ENCODE measurements at places on chromosomes 7 and 10.

GRCh38 chr10:86851328-86852207 is 95.1 kb downstream of the BMPR1A start:
- DNase-seq: no peak

DNA sequence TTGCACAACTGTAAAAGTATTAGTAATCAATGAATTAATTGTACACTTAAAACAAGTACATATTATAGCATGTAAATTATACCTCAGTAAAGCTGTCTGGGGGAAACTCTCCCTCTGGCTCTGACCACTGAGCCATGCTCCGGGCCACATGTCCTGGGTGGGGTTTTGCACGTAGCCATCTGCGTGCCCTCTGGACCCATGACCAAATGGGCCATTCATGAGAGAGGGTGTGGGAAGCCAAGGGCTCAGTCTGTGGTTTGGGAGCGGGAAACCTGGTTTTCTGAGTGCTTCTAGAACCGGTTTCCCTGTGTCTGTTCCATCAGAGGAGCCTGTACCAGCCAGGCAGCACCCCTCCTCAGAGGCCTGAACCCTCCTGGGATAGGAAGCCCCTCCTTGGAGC is 143.2 kb downstream of the SH3PXD2A start:
- DNase-seq: no peak

DNA sequence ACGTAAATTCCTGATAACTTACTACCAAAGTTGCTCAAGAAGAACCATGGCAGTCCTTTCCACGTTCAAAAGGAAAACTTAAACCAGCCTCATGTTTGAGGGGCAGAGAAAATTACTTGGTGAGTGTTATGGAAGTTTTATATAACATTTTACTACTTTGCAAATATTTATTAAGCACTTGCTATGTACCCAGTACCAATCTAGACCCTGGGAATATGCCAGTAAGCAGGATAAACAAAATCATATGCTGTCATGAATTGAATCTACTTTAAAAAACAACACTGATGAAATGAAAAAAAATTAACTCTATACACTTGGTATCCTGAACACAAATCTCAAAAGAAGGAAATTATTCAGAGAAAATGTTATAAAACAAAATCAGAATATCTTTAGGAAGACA is 46.1 kb downstream of the NCAPG2 start:
- no peak for DNase-seq

GRCh38 chr10:107611115-107611514 is 446.6 kb upstream of the SORCS1 start:
- no peak for DNase-seq

GRCh38 chr10:69123306-69123746 is 652 bp upstream of the VPS26A start:
- peak; percentile 47 for DNase-seq

DNA sequence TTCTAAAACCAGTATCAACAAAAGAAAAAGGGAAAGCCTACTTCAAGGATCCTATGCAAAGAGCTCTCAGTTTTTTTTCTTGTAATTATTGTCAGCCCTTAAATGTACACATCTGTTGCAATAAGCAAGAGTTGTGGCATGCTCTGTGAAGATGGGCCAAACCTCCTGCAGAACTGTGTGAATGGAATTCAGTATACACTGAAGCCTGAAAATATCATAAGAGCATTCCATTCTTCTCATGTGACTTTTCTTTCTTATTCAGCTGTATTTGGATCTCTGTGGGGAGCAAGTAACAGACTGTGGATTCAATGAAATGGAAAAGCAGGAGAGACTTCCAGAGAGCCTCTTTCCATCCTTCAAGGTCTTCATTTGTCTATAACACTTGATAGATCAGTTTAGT is 130.7 kb downstream of the SAMD9 start:
- no peak for DNase-seq

DNA sequence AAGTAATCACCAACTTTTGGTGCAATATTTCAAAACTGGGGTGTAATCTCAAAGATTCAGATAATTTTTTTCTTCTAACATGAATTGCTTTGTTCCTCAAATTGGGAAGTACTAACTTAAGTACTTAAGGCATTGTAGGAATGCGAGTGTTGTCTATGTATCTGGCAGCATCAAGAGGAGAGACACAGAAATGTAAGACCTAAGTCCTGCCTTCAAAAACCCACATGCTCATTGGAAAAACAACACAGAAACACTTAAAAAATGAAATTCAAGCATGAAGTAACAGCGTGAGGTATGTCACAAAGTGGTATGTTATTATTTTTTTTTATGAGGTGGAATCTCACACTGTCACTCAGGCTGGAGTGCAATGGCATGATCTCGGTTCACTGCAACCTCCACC is 288.5 kb downstream of the ZEB1 start:
- no peak for DNase-seq

DNA sequence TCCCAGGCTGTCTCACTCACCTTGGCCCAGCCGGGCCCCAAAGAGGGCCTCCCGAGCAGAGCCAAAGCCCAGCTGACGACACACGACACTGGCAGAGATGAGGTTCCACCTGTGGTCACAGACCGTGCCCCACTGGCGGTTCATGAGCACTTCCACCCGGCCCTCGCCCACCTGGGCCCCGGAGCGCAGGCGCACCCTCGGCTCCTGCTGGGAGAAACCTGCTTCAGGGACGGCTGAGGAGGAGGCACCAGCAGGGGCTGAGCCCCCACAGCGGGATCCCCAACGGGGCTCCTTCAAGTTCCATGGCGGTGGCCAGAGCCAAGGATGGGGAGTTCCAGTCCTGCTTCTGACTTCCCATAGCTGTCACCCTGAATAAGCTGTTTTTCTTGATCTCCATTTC is 10.0 kb downstream of the LOXL4 start:
- DNase-seq: no peak

- DNase-seq: no peak
Measured at GRCh38 chr7:151014950-151015349, 9.3 kb downstream of the ATG9B start.

DNA sequence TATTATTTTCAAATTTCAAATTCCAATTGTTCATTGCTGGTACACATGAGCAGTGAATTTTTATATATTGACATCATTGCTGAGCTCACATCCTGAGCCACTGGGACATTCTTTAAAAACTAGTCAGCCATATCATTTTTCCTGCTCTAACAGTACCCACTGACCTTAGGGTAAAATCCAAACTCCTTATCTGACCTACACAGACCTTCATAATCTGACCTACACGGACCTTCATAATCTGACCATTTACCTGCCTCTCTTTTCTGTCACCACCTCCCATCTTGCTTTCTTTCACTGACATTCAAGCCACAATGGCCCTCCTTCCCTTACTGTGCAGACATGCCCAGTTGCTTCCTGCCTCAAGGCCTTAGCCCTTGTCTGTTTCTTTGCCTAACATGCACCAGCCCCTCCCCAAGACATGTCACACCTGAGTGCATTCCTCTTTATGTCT is 16.1 kb upstream of the CUZD1 start:
- DNase-seq: no peak

DNA sequence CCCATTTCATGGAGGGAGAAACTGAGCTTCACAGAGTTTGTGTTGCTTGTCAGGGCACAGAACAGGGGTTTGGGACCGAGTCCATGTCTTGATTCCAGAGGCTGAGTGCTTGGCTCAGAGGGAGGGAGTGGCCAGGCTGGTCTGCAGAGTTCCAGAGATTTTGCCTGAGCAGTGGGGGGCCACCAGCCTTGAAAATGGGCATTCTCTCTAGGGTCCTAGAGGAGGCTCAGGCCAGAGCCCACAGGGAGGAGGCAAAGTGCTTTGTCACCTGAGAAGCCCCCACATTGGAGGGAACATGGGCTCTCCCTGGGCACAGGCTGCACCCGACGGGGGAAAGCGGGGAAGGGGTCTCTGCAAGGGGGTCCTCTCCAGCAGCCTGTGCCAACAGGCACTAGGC is 51.5 kb downstream of the DOCK1 start:
- no peak for DNase-seq

DNA sequence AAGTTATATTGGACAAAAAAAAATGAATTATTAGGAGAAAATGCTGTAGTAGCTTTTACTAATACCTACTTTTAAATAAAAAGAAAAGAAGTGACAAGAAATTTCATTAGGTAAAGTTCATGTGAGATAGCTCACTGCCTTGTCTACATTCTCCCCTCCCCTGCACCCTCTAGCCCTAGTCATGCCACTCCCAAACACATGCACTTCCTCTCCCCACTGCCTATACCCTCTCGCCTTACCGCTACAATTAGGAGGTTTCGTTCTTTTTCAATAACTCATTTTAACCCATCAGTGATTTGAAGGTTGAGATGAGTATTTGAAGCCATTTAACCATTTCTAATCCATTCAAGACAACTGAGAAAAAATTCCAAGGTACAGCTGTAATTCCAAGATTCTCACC is 75.3 kb downstream of the HIBADH start:
- DNase-seq: no peak

DNA sequence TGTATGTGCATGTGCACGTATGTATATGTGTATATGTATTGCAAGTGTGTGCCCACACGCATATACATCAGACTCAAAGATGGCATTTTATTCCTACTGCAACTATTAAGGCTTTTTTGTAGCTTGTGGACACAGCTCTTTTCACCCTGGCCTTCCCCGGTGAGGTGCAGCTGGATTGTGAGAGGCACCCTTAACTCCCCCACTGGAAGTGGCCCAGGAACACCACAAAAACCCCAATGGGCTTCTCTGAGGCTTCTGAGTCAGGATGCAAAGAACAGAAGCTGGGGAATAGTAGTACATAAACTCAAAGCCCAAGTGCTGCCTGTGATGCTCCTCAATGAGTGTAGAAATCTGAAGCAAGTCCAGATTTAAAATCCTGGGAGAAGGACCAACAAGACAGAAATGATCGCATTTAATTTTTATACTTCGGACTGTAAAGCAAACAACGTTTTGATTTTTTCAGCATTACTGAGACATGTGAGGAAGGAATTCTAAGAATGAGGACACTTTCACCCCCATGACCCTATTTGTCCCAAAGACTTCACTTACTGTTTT is 369.2 kb upstream of the MGMT start:
- DNase-seq: no peak

GRCh38 chr10:70890917-70891431 is 2.6 kb upstream of the PCBD1 start:
- DNase-seq: no peak

- DNase-seq: no peak
Measured at GRCh38 chr10:72883861-72884260, 9.7 kb upstream of the OIT3 start.

DNA sequence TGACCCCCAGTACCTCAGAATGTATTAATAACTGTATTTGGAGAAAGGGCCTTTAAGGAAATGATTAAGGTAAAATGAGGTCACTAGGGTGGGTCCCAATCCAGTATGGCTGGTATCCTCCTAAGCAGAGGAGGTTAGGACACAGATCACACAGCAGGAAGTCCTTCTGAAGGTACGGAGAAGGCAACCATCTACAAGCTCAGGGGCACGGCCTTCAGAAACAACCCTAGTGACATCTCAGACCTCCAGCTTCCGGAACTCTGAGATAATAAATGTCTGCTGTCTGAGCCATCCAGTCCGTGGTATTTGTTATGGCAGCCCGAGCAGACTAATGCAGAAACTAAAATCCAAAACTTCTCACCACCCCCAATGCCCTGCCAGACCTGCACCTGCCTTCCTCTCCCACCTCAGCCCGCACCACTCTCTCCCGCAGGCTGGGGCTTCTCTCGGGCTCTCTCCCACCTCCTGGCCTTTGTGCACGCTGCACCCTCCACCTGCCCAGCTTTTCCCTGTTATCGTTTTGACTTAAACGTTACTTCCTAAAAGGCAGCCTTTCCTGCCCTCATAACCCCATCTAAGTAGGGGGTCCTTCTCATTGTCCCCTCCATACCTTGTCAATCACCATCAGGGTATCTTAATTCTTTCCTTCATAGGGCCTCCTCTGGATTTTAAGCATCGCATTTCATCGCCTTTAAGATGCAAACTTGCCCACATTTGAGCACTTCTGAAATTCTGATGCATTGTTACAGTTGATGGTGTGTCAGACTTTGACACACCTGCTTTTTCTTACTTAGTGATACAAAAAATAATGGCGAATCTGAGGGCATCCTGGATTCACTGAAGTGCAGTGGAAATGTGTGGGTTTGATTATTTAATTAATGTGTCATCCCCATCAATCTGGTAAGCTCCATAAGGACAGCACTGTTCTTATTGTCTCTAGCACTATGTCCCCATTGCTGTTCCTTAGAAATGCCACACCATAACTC is 32.2 kb upstream of the AQP1 start:
- DNase-seq: no peak

DNA sequence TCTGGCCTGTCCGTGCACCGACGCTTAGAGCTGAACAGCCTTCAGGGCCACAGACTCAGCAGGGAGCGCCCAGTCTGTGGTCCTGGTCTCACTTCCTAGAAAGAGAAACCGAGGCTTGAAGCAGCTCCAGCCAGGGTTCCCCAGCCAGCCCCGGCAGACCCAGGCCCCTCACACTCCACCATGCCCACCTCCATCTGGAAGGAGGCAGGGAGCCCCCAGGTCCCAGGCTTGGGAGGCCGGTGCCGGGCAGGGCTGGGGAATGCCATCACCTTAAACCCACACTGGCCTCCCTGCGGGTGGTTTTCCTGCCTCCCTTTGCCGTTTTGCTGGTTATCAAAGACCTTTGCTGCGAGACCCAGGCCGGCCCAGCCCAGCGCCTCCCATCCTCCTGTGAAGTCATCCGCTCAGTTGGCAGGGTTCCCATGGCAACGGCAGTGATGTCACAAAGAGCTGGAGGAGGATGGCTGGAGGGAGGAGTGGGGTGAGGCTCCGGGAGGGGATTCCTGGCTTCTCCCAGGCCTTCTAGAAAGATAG is 24.0 kb downstream of the ELFN1 start:
- DNase-seq: no peak

DNA sequence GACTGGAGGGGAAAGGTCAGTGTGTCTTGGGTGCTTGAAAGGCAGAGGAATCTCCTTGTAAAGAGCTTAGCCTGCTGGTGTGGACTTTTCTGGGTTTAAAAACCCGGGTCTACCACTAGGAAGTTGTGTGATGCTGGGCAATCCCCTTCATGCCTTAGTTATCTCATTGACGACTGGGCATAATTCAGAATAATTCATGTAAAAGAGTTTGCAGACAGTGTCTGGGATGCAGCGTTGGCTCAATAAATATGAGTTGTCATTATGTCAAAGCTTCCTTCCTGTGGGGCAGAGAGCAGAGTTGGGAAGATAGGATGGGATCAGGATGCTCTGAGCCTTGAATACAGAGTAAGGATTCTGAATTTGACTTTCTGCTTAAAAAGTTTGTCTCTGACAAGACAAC is 196.4 kb downstream of the ADRA2A start:
- no peak for DNase-seq

- DNase-seq: no peak
Measured at GRCh38 chr7:107111196-107111595, 57.6 kb upstream of the HBP1 start.

GRCh38 chr10:103429647-103430046 is 22.5 kb downstream of the CALHM2 start:
- DNase-seq: no peak

- no peak for DNase-seq
Measured at GRCh38 chr10:79487296-79488194, 24.8 kb upstream of the EIF5AL1 start.

DNA sequence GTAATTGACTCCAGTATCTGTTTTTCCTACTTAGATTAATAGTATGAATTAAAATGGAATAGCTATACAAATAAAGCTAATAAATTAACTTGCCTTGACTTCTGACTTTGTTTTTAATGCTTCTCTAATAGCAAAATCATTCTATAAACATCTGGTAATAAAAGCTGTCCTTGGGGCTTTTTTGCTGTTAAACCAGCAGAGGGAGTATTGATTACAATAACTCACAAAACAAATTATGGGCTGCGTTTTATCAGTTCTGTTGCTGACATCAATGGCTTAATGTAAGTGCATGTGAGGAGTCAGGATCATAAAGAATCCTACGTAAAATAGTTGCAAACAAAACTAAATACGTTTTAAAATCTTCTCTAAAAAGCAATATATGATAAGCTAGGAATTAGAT is 667.8 kb downstream of the PCDH15 start:
- no peak for DNase-seq

Measured in stimulated activated naive CD4-positive, alpha-beta T cell treated with Interleukin-2 at 50 U/mL for 16 hours (primary cell).